Diencephalon (tissue), 1 donor: ENCODE measurements at places on chromosomes 6 and 20. TPM values are rescaled to one million over a fixed set of nuclear protein-coding genes. Genes with fewer than 3 reads are reported as not detected.

BLTP3A gene
- 11.3 TPM for total RNA-seq

FERMT1 gene
- 3.0 TPM for total RNA-seq

CPNE5 gene
- total RNA-seq, result 36.0 TPM

TNNC2 gene
- total RNA-seq, result not detected

POM121L2 gene
- total RNA-seq, result not detected

BMP6 gene
- total RNA-seq, result 5.1 TPM

CTAGE9 gene
- not detected for total RNA-seq

LINC00237 gene
- total RNA-seq, result 10.8 TPM

SLC12A5 gene
- total RNA-seq, result 113 TPM

ZNF311 gene
- total RNA-seq, result 5.8 TPM

SNAP25 gene
- 162 TPM for total RNA-seq

RBM24 gene
- 11.5 TPM for total RNA-seq
